ENCODE measurements at places on chromosomes 2 and 18. TPM values are rescaled to one million over a fixed set of nuclear protein-coding genes. Genes with fewer than 3 reads are reported as not detected.

The PLCL1 gene
- total RNA-seq: 1.9 TPM

The MRO gene
- total RNA-seq: 0.12 TPM

The POTEJ gene
- total RNA-seq: not detected

The REG3G gene
- total RNA-seq: not detected

The ANKRD30B gene
- total RNA-seq: 0.55 TPM

The HJURP gene
- total RNA-seq: 46.5 TPM

The MC5R gene
- not detected for total RNA-seq

The NEMP2 gene
- total RNA-seq: 10.0 TPM

The RNASEH1 gene
- total RNA-seq: 43.1 TPM

The NHEJ1 gene
- 19.7 TPM for total RNA-seq

The ZSWIM2 gene
- 0.62 TPM for total RNA-seq

The HOXD8 gene
- total RNA-seq: 4.4 TPM

The CAPN10 gene
- 30.3 TPM for total RNA-seq

The GKN2 gene
- total RNA-seq: not detected

The MAL gene
- total RNA-seq: not detected

The TTC21B gene
- 31.0 TPM for total RNA-seq

The CFAP221 gene
- total RNA-seq: not detected

The REG3A gene
- not detected for total RNA-seq

The ZNF521 gene
- total RNA-seq: 36.4 TPM

The LBH gene
- 56.1 TPM for total RNA-seq

The MROH2A gene
- total RNA-seq: not detected

The MMADHC gene
- 159 TPM for total RNA-seq

The ABCB11 gene
- total RNA-seq: not detected

The POTEC gene
- not detected for total RNA-seq

The HES6 gene
- total RNA-seq: 5.5 TPM

The COLEC12 gene
- 13.2 TPM for total RNA-seq

The RAPGEF4 gene
- 1.00 TPM for total RNA-seq

The PXDN gene
- 102 TPM for total RNA-seq

The LONRF2 gene
- 7.6 TPM for total RNA-seq

The EVX2 gene
- total RNA-seq: 0.11 TPM

The LIMS4 gene
- 10.0 TPM for total RNA-seq

The TMEM185B gene
- total RNA-seq: 32.1 TPM

The ALLC gene
- total RNA-seq: not detected

The FOXI3 gene
- total RNA-seq: not detected

The TUBB8B gene
- total RNA-seq: not detected

The STAM2 gene
- 57.9 TPM for total RNA-seq

The CKAP2L gene
- total RNA-seq: 3.9 TPM

The RPS27A gene
- 741 TPM for total RNA-seq

The PRPF40A gene
- total RNA-seq: 187 TPM

The COBLL1 gene
- total RNA-seq: 14.5 TPM

The FRZB gene
- 0.12 TPM for total RNA-seq

The POU3F3 gene
- total RNA-seq: not detected

The RPIA gene
- total RNA-seq: 10.8 TPM

All from uterine smooth muscle cell (primary cell).